Activated CD4-positive, alpha-beta T cell treated with anti-CD3 and anti-CD28 coated beads, Interleukin-2, amount 50 U/mL, for 24 hours (primary cell): ENCODE measurements at places on chromosomes 3 and 15.

- DNase-seq, result no peak
Observed at GRCh38 chr3:188446014-188446413, 292.1 kb downstream of the LPP start.

GRCh38 chr3:38583688-38584087 is 65.8 kb downstream of the SCN5A start:
- DNase-seq, result no peak

DNA sequence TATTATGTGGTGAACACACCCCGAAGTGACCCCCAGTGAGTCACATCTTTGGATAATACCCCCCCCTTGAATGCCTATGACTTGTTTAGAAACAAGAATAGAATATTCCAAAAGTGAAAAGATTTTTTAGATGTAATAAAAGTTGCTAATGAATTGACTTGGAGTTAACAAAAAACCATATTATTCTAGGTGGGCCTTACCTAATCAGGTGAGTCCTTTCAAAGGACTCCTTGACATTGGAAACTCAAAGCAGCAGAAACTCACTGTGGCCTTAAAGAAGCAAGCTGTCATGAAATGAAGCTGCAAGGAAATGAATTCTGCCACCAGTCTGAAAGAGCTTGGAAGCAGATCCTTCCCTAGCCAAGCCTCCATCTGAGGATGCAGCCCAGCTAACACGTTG is 10.9 kb upstream of the ISL2 start:
- no peak for DNase-seq

DNA sequence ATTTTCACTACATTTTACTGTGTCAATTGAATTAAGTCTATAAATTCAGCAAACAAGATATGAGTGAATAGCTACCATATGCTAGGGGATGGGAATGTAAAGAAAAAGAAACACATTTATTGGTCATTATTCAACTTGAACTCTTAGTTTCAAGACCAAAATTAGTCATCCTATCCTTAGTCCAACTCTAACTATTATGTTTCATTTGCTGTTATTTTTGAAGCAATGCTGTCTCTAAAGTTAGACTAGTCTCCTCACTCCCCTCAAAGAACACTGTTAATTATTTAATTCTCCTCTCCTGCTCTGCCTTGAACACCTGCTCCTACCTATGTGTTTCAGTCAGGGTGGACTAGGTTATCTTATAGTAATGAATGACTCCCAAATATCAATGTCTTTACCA is 920.9 kb downstream of the TUSC7 start:
- DNase-seq, result no peak

DNA sequence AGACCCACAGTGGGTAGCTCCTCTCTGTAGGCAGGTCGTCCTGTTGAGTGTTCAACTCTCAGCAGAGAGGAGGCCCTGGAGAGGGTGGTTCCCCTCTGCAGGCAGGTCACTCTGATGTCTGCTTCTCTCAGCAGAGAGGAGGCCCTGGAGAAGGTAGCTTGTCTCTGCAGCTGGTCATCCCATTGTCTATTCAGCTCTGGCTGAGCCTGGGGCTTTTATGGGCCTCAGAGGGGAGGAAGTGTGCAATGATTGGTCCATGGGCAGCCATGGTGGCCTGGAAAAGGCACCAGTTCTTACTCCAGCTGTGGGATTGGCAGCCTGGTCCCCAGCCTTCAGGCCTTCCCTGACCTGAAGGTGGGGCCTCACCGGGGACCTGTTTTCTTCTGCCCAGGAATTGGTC is 52.9 kb downstream of the PPCDC start:
- no peak for DNase-seq

DNA sequence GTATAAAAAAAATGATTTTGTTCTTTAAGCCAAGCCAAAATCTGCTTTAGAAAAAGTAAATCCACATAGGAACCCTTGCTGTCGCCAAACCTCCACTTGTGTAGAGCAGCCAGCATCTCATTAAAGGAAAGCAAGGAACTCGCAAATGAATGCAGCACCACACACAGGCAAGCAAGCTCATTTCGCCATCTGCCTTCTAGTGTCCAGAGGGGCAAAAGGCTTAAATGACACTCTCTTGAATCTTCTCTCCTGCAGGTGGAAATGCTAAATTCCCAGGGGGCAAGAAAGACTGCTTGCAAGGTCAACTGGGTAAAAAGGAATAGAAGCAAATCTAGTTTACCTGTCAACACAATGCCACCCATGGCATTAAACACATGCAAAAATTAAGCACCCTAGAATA is 2.4 kb downstream of the MB21D2 start:
- no peak for DNase-seq

GRCh38 chr15:58036579-58036978 is 28.9 kb downstream of the ALDH1A2 start:
- no peak for DNase-seq

DNA sequence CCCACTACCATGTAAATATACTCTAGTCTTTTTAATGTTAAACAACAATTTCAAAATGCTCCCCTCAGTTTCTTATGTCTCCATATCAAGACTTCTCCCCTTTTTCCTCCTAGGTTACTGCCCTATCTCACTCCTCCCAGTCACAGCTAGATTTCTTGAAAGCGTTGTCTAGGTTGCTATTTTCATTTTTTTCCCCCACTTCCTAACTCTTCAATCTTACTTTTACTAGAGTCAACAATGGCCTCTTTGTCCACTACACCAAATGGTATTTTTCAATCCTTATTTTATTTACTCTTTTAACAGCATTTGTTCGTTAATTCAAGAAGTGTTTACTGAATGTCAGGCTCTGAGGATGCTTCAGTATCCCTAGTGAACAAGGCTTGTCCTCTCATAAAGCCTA is 84.4 kb downstream of the VPS8 start:
- no peak for DNase-seq

- no peak for DNase-seq
Observed at GRCh38 chr3:146184241-146185015, 23.4 kb upstream of the PLOD2 start.

GRCh38 chr3:128334766-128335165 is 131.9 kb downstream of the DNAJB8 start:
- no peak for DNase-seq

DNA sequence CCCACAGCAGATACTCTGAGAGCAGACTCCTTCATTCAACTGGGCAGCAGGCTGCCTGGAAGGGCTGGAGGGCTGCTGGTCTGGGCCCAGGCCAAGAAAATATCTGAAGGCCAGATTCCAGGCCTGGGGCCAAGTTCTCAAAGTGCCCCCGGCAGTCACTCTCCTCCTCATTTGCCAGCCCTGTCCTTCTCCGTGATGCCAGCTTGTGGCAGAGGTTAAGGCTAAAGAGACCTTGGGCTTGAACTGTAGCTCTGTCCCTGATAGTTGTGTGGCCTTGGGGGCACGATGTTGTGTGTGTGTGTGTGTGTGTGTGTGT is 39.0 kb downstream of the FAM3D start:
- no peak for DNase-seq

DNA sequence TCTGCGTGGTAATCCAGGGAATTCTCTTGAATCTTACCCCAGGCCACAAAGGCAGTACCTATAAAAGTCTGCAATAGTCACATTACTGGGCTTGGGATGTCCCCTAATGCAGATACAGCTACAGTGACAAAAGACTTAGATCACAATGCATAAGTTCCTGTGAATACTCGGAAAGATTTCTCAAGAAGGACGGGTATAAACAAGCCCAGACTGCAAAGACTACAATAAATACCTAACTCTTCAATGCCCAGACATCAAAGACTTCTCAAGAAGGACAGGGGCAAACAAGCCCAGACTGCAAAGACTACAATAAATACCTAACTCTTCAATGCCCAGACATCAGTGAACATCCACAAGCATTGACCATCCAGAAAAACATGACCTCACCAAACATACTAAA is 50.9 kb downstream of the NUDT16 start:
- no peak for DNase-seq

- no peak for DNase-seq
Observed at GRCh38 chr15:78981532-78982313, 36.9 kb upstream of the CTSH start.

GRCh38 chr3:9201955-9202354 is 47.5 kb downstream of the SRGAP3 start:
- DNase-seq, result no peak

GRCh38 chr3:123640311-123640710 is 55.5 kb upstream of the HACD2 start:
- DNase-seq, result no peak

GRCh38 chr3:134274571-134274970 is 23.9 kb upstream of the RYK start:
- DNase-seq, result no peak

DNA sequence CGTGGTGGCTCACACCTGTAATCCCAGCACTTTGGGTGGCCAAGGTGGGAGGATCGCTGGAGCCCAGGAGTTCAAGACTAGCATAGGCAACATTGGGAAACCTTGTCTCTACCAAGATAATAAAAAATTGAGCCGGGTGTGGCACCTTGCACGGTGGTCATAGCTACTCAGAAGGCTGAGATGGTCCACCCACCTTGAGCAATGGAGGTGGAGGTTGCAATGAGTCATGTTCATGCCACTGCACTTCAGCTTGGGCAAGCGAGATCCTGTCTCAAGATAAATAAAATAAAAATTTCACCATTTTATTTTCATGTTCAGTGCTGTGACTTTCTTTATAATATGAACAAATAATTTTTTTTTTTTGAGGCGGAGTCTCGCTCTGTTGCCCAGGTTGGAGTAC is 12.5 kb downstream of the MAPK6 start:
- DNase-seq, result no peak

- no peak for DNase-seq
Observed at GRCh38 chr15:35448294-35448693, 97.7 kb downstream of the DPH6 start.

DNA sequence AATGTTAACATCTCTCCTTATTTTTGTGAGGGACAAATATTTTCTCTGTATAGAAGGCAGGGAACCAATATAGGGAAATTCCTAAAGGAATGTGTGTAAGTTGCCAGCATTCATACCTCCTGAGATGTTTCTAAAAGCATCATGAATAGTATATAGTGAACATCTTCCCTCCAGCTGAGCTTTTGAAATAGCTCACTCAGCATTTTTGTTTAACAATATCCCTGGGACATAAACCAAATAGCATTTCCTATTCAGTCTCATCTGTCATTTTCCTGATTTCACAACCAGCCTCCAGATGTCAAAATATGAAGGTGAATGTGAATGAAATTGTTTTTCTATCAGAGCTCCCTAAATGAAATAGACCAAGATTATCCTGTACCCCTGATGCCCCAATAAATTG is 137.2 kb downstream of the PPM1L start:
- DNase-seq, result no peak

GRCh38 chr3:49880581-49881315 is 11.0 kb upstream of the CAMKV start:
- no peak for DNase-seq

- DNase-seq, result no peak
Observed at GRCh38 chr3:123728014-123728413, 143.2 kb upstream of the HACD2 start.
